Activated T-helper 17 cell treated with anti-CD3 and anti-CD28 coated beads, Interleukin-2, amount 50 U/mL, for 72 hours (primary cell): ENCODE measurements at places on chromosomes 6 and 20. TPM values are rescaled to one million over a fixed set of nuclear protein-coding genes. Genes with fewer than 3 reads are reported as not detected.

The PAK5 gene
- total RNA-seq: not detected

The ANKRD66 gene
- total RNA-seq: not detected

The MAP1LC3A gene
- 4.6 TPM for total RNA-seq

GRCh38 chr6:129342796-129343195 lies 367.2 kb downstream of the ARHGAP18 start:
- no peak for ATAC-seq

GRCh38 chr6:44771647-44772415 lies 384.3 kb downstream of the CDC5L start:
- ATAC-seq: no peak

- ATAC-seq: no peak
These were observed 8.1 kb upstream of the SERPINB9 start for GRCh38 chr6:2911171-2911570.

DNA sequence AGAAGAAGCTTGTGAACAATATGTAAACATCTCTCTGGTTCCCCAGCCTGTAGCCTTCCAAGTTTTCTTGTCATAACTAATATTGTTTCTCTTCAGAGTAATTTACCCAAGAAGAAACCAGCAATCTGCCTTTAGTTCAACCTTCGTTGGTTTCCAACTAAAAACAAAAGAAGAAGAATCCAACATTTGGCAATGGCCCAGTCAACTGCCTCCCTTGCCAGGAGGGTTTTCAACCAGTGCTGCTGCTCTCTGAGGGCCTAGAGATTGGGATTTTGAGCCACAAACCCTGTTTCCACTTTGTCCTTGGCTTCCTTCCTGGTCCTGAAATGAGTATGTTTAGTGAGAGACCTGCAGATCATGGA lies 395.8 kb upstream of the CNR1 start:
- ATAC-seq: no peak

- ATAC-seq: peak; percentile 34
These were observed 52.4 kb downstream of the RNF144B start for GRCh38 chr6:18439581-18439980.

DNA sequence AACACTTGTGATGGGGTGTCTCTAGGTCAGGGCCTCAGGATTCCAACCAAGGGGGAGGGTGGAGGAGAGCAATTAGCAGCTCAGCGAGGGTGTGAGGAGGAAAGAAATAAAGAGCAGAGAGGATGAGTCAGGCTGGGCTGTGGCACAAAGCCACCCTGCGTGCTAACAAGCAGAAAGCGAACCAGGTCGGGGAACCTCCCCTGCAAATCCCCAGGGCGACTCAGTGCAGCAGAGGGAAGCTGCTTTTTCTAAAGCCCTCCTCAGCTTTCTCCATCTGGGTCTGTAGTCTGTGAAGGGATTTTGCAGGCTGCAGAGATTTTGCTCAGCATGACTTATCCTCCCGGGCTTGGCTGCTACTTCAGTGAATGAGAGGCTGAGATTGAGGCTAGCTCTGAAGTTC lies 6.6 kb upstream of the SPO11 start:
- peak; percentile 52 for ATAC-seq

- ATAC-seq: no peak
These were observed 29.7 kb downstream of the RPP40 start for GRCh38 chr6:4973982-4974745.

DNA sequence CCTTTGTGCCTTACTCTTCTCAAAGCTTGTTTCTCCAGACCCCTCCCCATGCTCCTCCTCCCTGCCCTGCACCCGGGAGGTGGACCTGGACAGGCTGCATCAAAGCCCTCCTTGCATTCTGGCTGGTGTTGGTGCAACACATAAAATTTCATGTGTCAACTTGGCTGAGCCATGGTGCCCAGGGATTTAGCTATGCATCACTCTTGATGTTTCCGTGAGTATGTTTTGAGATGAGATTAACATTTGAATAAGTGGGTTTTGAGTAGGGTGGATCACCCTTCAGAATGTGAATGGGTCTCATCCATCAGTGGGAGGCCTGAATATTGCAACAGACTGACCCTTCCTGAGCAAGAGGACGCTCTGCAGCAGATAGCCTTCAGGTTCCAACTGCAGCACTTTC lies 4.4 kb upstream of the OCSTAMP start:
- ATAC-seq: no peak
